PC-9 (cell line): ENCODE measurements at places on chromosomes 12 and 14.

- no peak for DNase-seq
These were observed 37.3 kb upstream of the TRHDE start for GRCh38 chr12:72234886-72235285.

DNA sequence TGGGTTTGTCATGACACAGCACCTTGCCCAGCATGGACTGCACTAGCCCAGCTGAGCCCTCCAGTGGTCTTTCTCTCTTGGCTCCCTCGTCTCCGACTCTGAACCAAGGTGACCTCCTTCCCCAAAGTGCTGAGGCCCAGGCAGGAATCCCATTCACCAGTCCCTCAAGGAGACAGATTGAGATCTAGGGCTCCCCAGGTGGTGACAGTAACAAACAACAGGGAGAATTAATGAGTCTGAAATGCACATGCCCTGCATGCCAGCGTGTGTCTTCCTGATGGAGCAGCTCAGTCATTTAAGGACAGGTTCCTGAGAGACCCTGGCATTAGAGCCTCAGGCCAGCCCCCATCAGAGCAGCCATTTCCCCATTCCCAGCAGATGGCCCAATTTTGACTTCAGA, 51.4 kb upstream of the OAS1 start:
- no peak for DNase-seq

- peak; percentile 2 for DNase-seq
These were observed 3.6 kb upstream of the ARID2 start for GRCh38 chr12:45725631-45726602.

DNA sequence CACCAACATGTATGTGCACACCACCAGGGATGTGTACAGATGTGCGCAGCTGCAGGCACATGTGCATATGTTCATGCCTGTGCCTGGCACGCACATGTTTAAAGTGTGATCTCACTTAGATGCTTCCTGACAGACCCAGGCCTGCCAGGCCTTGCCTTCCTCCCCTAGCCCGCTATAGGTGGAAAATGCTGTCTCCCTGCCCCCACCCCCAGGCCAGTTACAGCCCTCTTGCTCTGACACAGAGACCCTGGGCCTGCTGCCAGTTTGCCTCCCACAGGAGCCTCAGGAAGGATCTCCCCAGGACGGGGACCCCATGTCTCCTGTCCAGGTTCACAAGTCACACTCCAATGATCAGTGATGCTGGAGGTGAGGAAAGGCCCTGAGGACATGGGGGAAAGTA, 21.6 kb downstream of the FIGNL2 start:
- no peak for DNase-seq

DNA sequence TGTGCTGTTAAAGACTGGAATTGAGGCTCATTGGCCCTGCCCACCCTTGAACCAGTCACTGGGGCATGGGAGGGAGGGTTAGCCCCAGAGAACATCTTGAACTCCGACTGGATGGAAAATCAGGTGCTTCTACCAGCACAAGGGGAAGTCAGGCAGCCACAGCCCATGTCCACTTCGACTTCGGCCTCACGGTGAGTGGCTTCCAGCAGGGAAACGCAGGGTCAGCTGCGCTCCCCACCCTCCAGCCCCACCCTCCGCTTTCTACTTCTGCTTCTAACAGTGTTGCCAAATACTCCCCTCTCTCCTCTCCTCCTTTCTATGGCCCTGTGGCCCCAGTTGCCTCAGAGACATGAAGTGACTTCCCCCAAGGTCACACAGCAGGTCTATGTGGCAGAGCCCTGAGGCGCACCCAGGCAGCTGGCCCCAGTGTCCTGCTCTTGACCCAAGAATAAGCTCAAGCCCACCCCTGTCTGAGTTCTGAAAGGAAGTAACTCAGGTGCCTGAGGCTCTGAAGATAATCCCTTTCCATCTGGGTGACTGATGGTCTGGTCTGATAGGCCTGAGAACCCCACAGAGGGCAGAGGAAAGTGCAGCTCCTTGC, 11.9 kb upstream of the SH2B3 start:
- no peak for DNase-seq

DNA sequence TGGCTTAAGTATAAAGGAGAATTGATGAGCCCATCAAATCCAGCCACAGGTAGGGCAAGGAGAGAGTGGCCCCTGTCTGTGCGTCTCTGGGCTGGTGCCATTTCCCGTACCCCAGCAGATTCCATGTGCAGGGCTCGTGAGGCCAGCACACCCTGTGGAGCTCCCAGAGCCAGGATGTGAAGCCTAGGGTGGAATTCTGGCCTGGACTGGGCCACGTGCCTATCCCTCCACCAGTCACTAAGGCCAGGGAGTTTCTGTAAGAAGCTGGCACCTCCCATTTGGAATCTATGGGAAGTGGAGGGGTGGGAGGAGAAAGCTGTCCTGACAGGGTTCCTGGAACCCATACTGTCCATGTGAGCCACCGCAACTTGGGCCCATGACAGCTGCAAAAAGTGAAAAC, 148.5 kb downstream of the FOXN3 start:
- DNase-seq = no peak

GRCh38 chr14:72350215-72350614, 418.0 kb downstream of the RGS6 start:
- no peak for DNase-seq

DNA sequence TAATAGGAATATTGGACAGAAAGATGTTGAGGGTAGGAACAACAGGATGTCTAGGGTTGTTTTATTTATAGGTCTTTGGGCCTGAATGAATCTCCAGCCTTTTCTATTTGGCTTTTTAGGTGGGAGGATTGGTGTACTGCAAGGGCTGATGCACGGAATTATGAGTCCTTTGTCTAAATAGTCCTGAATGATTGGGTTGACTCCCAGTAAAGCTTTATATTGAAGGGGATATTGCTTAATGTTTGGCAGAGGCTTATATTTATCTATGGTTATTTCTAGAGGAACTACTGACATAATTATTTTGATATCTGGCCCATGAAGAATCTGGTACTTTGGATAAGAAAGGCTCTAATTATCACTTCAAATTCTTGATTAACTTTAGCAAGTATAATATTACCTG, 253.6 kb upstream of the AVPR1A start:
- no peak for DNase-seq

DNA sequence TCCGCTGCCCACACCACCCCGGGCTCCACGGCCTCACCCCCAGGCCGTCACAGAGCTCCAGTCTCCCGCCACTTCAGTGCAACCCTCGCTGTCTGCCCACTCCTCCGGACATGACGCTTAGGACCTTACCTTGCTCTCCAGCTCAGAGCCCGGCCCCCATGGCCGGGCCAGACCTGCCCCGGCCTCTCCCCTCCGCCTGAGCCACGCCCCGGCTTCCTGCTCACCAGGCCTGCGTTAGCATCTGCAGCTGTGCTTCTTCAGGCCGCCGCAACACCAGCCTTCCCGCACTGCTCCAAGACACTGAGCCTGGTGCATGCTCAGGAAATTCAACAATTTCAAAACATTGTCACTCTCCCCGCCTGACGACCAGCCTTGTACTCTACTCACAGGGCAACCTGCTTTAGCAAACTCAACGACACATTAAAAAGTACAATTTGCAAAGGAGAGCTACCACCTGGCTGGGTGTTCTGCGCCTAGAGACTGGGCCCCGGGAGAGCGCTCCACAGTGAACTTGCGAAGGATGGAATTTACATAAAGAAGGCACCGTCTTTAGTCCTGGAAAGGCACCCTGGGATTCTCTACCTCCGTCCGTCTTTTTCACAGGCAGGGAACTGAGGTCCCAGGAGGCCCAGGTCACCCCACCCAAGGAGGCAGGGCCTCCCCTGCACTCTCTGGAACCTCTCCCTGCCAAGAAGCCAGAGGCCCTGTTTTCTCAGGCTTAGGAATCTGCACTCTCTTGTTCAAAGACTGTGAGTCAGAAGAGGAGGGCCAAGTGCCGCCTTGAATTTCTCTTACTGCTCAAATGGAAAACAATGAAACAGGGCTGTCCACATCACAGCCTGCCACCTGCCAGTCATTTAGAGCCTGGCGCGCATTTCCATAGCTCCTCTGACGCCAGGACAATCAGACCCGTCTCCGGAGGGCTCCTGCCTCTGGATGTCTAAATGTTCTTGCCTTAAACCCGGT, 51.3 kb downstream of the STX2 start:
- DNase-seq = no peak

GRCh38 chr12:42824327-42824726, 234.8 kb upstream of the PRICKLE1 start:
- DNase-seq = no peak

DNA sequence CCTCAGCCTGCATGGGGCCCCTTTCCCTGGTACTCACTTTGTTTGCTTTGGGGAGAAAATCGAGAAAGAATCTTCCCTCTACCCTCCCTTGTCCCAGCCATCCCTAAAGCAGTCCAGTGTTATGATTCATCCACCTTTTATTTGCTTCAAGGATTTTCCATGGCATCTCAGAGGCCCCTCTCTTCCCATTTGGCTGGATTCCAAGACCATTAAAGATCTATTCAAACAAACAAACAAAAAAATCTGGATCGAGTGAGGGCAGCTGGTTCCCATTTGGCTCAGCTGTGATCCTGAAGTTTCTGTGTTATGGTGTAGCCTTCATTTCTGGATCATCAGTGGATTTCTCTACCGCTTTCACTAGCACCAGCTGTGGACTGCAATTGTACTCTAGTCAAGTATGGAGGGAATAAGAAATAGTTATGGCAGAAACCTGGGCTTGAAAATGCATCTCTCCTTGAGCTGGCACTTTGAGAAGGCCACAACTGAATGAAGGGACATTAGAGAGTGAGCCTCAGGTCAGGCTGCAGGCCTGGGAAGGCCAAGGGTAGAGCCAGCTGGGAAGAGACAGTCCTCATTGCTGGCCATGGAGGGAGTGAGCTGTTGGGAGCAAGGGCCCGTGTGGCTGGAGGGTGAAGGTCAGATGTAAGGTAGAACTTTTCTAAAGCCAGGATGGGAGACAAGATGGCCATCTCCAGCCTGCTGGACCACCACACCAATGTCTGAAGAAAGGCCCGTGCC, 13.7 kb downstream of the KRT71 start:
- no peak for DNase-seq

GRCh38 chr12:6839482-6840201, 1.1 kb upstream of the GNB3 start:
- peak; percentile 60 for DNase-seq
